ENCODE measurements at places on chromosomes 1 and 21.

DNA sequence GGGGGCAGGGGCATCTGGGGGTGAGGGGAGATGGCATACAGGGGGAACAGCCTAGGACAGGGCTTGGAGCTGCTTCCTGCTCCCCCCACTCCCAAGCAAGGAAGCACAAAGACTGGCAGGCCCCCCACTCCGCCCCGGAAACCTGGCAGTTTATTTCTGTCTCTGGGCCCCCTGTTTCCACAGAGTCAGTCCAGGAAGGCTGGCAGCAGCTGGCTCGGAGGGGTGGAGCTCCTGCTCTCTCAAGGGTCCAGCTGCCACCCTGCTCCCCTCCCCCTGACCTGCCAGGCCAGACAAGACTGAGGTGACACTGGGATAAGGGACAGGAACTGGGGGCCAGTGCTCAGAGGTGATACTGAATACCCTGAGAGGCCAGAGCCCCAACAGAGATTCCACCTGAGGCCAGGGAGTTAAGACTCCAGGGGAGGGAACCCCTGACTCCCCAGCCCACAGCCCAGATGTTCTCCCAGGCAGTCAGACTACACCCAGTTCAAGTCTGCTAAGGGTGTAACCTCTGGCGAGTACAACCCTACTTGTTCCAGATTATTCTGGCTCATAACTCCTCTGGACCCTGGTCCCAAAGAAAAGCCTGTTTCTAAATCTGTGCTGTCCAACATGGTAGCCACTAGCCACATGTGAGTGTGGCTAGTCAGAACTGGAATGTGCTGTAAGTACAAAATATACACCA, 26.3 kb downstream of the AHDC1 start:
- no peak for DNase-seq

GRCh38 chr21:40187946-40188654, 320.9 kb downstream of the PCP4 start:
- DNase-seq, result no peak

DNA sequence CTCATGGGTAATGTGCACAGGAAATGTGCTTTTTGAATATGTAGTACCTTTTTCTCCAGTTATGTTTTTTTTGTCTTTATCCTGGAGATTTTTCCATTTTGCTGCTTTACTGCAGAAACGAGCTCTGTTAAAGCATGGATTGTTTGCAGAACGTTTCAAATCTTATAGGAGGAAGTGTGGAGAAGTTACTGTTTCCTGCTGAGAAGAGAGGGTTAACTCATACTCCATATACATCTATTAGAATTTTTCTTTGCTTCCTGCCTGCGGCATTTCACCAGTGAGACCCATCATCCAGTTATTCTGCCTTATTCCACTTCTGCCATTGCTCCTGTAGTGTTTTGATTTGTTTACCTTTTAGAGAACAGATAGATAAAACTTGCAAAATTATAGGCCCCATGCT, 2.0 kb downstream of the RPRD2 start:
- peak; percentile 48 for DNase-seq

GRCh38 chr1:246187834-246188372, 319.2 kb downstream of the SMYD3 start:
- no peak for DNase-seq

- no peak for DNase-seq
These were observed 36.3 kb upstream of the NFASC start for GRCh38 chr1:204834336-204834735.

GRCh38 chr21:36743446-36743845, 44.5 kb downstream of the SIM2 start:
- no peak for DNase-seq

DNA sequence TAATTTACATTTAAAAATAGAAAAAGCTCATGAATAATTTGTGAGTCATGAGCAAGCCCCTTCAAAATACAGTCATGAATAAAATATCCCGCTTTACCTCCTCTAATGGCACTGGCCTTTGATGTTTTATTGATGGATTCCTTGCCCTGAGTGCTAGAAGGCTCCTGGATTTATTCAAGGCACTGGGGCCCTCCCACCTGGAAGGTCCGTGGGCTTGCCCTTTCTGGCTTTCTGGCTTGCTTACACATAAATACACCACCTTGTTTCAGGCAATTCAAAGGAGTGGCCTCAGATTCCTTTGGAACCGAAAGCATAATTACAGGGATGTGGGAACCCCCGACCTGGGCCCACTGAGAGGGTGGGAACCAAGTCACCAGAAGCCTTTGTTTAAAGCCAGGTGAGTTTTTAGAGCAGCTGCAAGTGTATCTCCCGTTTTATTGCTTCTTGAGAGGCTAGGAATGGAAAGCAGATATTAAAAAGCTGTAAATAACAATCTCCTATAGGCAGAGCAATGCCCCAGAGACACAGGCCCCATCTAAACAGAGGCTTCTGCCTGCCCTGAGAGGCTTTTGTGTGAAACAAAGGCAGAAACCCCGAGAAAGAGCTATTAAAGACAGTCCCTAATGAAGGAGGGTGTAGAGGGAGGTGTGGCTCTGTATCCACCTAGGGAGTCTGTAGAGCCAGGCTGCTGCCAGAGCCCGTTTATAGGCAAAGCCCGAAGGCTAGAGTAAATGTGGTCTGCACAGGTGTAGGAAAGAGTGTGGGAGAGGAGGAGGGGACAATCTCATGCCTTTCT, 126.4 kb downstream of the FAM78B start:
- DNase-seq, result no peak

GRCh38 chr1:209823143-209824041, 4.4 kb upstream of the UTP25 start:
- peak; percentile 67 for DNase-seq

DNA sequence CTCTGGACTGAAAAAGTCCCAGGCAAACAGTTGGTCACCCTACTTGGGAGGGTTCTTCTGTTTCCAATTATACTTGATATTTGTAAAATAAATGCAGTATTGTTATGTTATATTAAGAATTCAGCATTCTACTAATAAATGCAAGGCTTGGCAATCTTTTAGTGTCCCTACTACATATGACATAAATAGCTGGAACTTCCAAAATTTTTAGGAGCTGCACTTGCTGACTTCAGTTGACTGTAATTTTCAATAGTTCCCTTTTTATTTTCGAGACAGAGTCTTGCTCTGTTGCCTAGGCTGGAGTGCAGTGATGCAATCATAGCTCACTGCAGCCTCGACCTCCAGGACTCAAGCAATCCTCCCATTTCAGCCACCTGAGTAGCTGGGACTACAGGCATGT, 20.0 kb downstream of the FOXD3 start:
- DNase-seq, result no peak

GRCh38 chr1:86753700-86754099, 49.3 kb downstream of the SH3GLB1 start:
- peak; percentile 12 for DNase-seq

- no peak for DNase-seq
These were observed 7.9 kb downstream of the ACOT7 start for GRCh38 chr1:6385488-6386191.

DNA sequence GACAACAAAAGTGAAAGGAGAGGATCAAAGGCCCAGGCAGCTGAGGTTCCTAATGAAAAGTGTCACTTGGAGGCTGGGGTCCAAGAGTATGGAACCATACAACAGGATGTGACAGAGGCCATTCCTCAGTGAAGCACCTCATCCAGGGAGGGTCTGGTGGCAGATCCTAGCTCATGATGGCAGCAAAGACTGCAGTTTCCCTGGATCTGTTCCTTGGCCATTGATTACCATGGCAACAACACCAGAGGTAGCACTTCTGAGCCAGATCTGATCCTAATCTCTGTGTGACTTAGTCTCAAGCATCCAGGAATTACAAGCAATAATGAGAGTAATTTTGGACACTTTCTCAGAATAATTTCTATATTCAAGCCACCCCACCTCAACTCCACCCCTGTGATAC, 12.9 kb downstream of the FAM177B start:
- DNase-seq, result peak; percentile 2

DNA sequence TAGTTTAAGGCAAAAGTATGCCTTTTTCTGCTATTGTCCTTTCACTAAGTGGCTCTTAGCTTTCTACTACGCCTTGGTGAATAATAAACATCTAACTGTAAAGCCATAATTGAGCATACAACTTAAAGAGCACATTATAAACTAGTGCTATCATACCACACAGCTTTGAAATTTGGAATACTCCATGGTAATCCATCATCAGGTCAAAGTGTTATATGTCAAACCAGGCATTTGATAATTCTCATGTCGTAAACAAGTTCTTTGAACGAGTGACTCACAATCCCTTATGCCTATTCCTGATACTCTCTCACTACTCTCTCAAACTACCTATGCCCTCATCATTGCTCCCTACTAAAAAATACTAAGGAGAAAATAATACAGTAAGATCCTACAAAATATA, 60.3 kb upstream of the FMN2 start:
- no peak for DNase-seq

DNA sequence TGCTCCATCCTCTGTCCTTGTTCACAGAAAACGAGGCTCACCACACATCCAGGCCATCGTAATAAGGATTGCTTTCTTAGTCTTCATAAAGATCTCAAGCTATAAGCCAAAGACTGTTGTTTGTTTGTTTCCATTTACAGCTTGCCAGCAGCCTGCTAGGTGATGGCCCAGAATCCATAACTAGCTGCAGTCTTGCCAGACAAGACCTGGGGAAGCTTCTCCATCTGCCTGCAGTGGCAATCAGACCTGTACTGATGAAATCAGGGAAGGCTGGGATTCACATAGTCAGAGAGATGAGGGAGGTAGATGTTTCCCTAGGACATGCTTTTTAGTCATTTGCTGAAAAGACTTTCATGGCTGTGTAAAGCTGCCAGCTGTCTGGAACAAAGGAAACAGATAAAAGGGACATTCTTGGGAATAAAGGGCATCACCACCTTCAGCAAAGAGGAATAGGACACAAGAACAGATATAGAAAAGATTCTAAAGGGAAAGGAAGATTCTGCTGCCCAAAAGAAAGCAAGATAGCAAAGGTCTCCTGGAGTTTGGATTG, 51.0 kb downstream of the MT1HL1 start:
- DNase-seq, result no peak

DNA sequence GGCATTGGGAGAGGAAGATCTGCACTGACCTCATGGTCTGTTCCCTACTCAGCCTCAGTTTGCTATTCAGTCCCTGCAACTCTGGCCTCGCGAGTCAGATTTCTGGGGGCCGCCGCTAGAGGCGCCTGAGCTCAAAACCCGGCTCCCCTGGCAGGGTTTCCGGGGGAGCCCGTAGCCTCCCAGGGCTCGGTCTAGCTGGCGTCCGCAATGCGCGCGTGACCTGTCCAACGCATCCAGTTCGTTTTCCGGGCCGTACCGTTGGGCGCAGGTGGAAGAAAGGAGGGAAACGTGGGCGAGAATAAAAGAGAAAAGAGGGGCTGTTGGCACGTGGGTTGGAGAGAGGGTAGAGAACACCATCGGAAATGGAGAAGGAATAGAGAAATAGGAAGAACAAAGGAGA, at the start of gene ADAM30:
ADAM30 (minus strand) TSS at position 213 of the 400 bp plus-strand sequence; CDS start at position 34, 179 bp downstream.
- DNase-seq, result no peak

DNA sequence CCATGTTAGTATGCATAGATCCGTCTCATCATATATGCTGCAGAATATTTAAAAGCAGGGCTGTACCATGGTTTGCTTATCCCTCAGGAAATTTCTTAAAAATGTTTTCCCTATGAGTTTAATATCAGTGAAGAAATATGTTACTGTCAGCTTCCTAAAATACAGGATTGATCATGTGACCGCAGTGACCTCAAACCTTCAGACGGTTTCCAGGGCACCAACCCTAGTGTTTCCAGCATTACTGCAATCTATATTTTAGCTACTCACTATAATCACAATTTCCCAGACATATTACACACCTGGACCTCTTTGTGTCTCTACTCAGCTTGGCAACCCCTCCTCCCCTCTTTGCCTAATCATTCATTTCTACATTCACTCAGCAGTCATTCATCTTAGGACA, 7.7 kb upstream of the SDHB start:
- DNase-seq, result no peak

DNA sequence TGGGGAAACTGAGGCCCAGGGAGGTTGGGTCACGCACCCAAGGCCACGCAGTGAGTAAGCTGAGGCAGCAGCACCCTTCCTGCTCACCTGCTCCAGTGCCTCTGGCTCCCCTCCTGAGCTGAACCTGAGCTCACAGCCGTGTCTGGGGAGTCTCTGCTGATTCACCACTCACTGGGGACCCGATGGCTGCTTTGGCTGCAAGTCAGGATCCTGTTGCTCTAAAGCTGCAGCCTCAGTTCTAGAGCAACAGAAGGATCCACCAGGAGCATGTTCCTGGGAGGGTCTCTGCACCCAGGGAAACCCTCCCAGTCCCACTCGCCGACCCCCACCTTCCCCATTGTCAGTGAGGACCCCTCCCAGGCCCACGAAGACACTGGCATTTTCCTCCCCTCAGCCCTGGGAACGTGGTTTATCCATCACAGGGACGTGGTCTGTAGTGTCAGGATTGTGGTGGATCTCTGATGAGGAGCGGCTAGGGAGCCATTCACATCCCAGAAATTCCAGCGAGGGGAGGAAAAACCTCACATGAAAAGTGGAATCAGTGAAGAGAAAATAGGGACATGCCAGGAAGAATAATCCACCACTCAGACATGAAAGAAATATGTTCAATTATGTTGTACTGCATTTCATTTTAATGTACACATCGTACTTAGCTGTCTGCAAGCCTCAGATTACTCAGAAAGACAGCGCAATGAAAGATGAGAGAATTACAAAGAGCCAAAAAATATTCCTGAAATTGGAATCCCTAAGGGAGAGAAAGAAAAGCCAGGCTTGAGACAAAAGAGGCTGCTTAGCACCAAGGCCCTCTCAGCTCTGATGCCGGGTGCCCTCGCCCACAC, 447.2 kb downstream of the MATN1 start:
- DNase-seq, result no peak

- DNase-seq, result no peak
These were observed 607 bp upstream of the FAAH start for GRCh38 chr1:46393510-46393909.
